Panc1 (cell line): ENCODE measurements at places on chromosomes 4 and X.

GRCh38 chr4:145218251-145218650, 37.9 kb upstream of the OTUD4 start:
- DNase-seq, result no peak

GRCh38 chr4:7424553-7425111, 10.1 kb downstream of the PSAPL1 start:
- DNase-seq, result no peak

GRCh38 chr4:55125087-55125721, at the start of gene KDR:
Gene KDR (minus strand): TSS chr4:55125595. CDS start chr4:55125293, 302 bp downstream.
- DNase-seq, result no peak

DNA sequence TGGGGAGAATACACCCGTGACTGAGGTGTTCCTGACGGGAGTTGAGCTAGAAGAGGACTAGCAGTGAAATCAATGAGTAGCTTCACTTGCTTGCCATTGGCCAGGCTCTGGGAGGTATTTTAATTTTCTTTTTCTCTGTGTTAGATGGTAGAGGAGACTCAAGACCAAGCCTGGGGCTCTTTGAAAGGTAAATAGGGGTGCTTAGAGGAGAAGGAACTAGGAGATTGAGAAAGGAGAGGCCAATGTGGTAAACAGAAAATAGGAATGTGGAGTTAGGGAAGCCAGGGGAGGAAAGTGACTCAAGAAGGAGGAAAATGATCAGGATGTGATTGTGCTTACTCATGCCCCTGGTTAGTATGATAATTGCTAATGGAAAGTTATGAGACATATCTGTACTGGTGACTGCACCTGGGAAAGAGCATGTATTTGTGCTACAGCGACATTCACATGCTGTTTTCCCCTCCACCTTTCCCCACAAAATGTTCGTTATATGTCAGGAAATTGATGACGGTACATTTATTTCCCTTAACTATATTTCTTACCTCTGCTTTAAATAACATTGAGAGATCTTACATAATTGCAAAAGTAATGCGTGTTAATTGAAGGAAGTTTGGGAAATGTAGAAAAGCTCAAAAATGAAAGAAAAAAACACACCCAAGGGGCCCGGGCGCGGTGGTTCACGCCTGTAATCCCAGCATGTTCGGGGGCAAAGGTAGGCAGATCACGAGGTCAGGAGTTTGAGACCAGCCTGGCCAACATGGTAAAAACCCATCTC, 16.9 kb upstream of the LRBA start:
- DNase-seq, result no peak

DNA sequence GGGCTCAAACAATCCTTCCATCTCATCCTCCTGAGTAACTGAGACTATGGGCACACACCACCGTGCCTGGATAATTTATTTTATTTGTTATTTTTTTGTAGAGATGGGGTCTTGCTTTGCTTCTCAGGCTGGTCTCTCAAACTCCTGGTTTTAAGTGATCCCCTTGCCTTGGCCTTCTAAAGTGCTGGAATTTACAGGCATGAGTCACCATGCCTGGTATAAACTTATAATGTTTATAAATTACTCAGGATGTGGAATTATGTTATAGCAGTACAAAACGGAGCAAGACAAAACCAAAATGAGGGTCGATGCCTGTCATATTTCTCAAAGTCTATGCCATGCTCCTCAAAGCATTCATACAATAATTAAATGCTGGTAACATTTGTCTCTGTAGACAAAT, 29.8 kb upstream of the TEX13C start:
- DNase-seq, result no peak

DNA sequence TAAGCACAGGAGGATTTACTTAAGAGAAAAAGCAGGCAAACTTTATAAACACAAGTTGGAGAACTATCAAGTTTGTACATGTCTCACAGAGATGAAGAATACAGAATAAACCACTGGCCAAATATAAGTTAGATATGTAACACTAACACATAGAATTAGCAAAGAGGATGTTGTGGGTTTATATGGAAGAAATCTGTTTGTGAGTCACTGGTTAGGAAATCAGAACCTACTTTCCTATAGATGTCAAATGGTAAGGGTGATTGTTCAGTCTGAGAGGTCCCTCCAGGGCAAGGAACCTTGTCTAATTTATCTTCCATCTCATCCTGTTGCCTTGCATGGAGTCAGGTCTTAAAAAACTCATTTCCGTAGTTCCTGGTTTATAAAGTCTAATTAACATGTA, 14.8 kb upstream of the ART3 start:
- no peak for DNase-seq

DNA sequence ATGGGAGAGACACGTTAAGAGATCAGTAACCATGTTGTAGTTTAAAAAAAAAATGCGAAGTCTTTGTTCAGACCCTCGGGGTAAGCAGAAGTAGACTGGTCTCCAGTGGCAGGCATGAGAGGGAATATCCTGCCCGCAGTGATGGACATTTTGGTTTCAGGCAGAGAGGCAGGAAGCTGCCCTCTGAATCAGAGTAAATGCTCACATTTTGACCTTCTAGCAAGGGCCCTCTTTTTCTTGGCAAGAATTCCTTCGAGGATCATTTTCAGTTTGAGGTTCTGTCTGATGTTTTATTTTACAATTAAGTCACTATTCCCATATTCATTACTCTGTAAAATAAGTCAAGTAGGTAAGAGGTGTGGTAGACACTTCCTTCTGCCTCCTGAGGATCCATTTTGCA, 28.4 kb downstream of the SORBS2 start:
- no peak for DNase-seq

- no peak for DNase-seq
Observed at GRCh38 chr4:1801286-1801958, 8.3 kb downstream of the FGFR3 start.

DNA sequence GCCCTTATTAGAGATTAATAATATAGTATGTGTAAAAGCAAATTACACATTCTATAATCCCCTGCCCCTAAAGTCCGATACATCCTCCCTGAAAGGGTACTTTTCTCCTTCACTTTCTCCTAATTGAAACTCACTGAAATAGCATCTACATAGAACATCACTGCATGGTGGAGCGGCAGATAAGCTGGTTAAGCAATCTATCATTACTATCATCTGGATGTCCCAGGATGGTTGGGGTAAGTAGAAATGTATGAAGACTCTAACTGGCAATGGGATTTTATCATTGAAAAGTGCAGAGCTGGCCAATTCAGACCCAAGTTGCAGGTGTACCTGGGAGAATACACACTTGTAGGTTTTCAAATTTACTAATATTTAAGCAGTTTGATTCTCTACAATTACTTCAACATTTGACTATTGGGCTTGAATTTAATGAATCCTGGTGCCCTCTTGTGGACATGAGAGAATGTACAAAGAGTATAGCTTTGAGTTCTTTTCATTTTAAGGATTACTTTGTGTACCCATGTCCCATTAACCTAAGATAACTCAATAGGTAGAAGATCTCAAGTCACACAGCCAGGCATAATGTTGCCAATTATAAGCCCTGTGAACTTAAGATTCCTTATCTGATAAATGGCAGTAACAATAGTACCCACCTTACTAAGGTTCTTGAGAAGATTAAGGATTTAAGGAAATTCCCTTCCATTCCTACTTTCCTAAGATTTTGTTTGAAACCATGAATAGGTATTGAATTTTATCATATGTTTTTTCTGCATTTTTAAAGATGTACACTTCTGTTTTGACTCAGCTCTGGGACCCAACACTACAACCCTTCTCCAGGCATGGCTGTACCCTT, 69.8 kb downstream of the SHROOM3 start:
- no peak for DNase-seq

DNA sequence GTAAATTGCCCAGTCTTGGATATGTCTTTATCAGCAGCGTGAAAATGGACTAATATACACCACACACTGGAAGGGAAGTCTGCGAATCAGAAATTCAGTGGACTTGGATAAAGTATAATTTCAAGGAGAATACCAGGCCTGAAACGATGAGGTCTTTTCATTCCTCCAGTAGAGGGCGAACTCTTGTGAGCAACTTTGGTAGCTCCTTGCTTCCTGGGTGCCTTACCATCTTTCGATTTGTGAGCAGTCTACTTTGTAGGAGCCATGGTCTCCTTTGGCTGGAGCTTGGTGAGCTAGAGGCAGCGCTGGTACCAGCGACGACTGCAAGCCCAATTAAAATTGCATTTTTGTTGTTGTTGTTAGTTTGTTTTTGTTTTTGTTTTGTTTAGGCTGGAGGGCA, 791.9 kb downstream of the FAT4 start:
- no peak for DNase-seq

- no peak for DNase-seq
Observed at GRCh38 chrX:14697451-14697850, 168.1 kb downstream of the GLRA2 start.
